ENCODE measurements at places on chromosomes 3 and 15.
A peak's percentile ranks its signal among the peaks of the same experiment; 100 is the strongest.

DNA sequence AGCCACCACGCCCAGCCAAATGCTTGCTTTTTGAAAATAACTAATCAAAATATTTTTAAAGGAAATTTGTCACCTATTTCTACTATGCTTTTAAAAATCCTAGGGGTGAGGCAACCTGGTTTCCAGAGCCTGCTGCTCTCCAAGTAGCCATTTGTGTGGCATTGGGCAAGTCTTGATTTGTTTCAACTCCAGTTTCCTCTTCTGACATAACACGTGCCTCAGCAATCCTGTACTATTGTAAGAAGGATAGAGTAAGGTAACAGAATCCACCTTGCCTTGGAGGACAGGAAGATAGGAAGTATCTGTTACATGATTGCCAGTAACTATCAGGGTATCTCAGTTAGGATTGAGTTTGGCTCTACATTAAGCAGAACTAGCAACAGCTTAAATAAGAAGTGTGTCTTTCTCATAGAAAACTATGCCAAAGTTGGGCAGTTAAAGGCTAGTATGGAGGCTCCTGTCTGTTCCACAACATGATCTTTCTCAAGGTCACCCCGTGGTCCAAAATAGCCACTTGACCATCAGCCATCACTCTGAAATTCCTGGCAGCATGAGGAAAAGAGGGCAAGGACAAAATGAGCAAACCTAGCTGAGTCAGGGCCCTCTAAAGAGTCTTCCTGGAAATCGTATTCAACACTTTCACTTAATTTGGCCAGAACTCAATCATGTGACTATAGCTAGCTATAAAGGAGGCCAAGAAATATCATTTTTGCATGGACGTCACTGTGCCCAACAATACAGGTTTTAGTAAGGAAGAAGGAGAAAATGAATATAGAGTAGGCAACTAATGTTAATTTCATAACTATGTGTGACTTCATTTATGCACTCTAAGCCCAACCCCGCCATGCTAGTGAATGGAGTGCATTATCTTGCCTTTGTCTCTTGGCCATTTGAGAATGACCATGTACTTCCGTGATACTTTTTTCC, 66.1 kb downstream of the HMG20A start:
- H3K36me3 ChIP-seq, result peaks cover 17% of the 10 kb centered on the region
- peak overlapping the region; percentile 79 for H3K27ac ChIP-seq
- H3K4me1 ChIP-seq, result peaks cover 12% of the 10 kb centered on the region
- no peak for DNase-seq
- H3K4me3 ChIP-seq, result no peak overlapping the region
- H3K27me3 ChIP-seq, result no peaks in the 10 kb centered on the region

DNA sequence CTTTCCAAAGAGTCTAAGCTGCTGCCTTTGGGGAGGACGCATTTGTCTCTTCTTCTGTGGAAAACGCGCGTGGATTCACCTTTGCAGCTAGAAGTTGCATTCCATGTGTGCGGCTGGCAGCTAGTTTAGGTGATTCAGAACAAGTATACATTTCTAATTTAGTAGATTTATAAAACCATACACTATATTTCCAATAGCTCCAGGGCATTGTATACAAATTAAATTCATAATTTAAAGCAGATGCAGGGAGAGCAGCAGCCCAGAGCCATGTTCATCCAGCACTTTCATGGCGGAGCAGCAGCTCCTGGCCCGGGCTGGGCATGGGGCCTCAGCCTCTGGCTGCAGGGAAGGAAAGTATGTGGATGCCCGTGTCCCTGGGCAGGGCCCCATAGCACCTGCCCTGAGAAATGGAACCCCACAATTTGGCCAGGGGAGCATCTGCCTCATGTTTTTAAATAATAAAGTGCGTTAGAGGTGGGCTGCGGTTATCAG, 42.8 kb upstream of the SEC22A start:
- no peak overlapping the region for H3K4me3 ChIP-seq
- H3K27ac ChIP-seq, result no peak overlapping the region
- H3K4me1 ChIP-seq, result peaks cover 15% of the 10 kb centered on the region
- no peaks in the 10 kb centered on the region for H3K27me3 ChIP-seq
- peaks cover 84% of the 10 kb centered on the region for H3K36me3 ChIP-seq

DNA sequence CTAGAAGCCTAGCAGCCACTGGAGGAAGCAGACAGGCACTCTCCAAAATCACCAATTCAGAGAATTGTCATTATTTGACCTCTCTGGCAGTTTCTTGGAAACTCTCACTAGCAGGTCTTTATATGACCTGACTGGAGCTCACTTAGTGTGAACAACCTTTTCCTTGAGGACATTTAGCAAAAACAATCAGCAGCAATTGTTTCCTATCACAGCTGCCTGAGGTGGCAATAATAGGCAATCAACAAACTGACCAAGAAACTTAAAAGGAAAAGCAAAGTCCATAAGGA, 162.4 kb upstream of the STT3B start:
- H3K27ac ChIP-seq, result no peak overlapping the region
- no peaks in the 10 kb centered on the region for H3K4me1 ChIP-seq
- DNase-seq, result no peak
- no peaks in the 10 kb centered on the region for H3K36me3 ChIP-seq
- no peaks in the 10 kb centered on the region for H3K27me3 ChIP-seq

DNA sequence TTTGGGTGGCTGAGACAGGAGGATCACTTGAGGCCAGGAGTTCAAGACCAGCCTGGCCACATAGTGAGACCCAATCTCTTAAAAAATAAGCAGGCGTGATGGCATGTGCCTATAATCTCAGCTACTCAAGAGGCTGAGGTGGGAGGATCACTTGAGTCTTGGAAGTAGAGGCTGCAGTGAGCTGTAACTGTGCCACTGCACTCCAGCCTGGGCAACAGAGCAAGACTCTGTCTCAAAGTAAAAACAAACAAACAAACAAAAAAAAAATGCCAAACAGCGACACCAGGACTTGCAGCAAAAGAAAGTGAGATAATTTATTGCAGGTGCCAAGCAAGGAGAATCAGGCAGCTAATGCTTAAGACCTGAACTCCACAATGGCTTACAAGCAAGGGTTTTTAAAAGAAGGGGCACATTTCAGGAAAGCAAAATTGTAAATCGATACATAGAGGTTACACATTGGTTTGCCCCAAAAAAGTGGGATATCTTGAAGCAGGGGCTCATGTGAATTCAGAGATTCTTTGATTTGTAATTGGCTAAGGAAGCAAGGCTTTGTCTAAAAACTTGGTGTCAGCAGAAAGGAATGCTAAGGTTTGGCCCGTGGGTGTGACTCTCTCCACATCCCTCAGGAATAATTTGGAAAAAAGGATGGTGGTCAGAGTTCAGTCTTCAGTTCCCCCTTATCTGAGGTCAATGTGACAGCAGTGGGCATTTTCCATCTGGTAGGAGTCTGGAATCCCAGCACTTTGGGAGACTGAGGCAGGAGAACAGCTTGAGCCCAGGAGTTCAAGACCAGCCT, 5.2 kb upstream of the MPI start:
- no peaks in the 10 kb centered on the region for H3K36me3 ChIP-seq
- no peak for DNase-seq
- H3K27ac ChIP-seq, result peak overlapping the region; percentile 20
- H3K4me3 ChIP-seq, result no peak overlapping the region
- H3K27me3 ChIP-seq, result peaks cover 5% of the 10 kb centered on the region
- peaks cover 9% of the 10 kb centered on the region for H3K4me1 ChIP-seq

GRCh38 chr15:77921664-77922063, 155.8 kb downstream of the TBC1D2B start:
- no peaks in the 10 kb centered on the region for H3K36me3 ChIP-seq
- no peak overlapping the region for H3K27ac ChIP-seq
- no peak for DNase-seq
- no peak overlapping the region for H3K4me3 ChIP-seq
- no peaks in the 10 kb centered on the region for H3K4me1 ChIP-seq

- H3K27ac ChIP-seq, result no peak overlapping the region
- H3K27me3 ChIP-seq, result peaks cover 5% of the 10 kb centered on the region
- DNase-seq, result no peak
- no peaks in the 10 kb centered on the region for H3K36me3 ChIP-seq
- no peak overlapping the region for H3K4me3 ChIP-seq
- no peaks in the 10 kb centered on the region for H3K4me1 ChIP-seq
Measured at GRCh38 chr15:81887912-81888311, 157.9 kb downstream of the MEX3B start.

DNA sequence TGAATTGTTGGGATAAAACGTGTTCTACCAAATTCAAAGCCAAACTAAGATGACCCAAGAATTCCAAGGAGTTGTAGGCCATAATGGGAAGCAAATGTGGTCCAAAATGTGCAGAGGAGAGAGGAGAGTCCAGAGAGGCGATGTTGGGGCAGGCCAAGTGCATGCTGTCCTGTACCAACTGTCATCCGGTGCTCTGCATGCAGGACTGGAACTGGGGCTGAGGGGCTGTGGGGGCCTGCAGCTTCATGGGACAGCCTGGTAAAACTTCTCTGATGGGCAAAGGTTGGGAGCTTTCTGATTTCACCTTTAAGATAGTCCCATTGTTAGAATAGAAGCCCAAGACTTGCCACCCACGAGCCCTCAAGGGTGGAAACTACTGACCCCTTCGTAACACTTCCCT, 831.4 kb downstream of the AGBL1 start:
- DNase-seq, result no peak
- H3K27ac ChIP-seq, result no peak overlapping the region

DNA sequence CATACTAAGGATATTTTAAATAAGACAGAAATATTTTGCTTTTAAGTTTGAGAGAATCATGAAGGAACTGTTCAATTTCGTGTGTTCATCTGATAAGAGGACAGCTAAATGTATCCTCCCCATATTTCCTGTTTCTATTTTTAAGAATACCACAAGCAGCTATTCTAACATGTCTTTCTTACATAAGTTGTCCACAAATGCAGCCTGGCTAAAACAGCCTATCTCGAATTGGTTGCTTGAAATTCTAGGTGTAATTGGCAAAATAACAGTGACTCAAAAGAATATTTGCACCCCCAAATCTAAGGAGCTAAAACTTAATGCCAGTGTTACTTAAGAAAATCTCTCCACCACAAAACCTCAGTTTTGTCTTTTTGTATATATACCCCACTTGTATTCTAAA, 35.0 kb downstream of the BTLA start:
- peak overlapping the region; percentile 34 for H3K4me3 ChIP-seq
- H3K27me3 ChIP-seq, result no peaks in the 10 kb centered on the region
- H3K36me3 ChIP-seq, result peaks cover 51% of the 10 kb centered on the region
- no peak for DNase-seq

GRCh38 chr3:133851931-133852330, 43.8 kb downstream of the RAB6B start:
- DNase-seq, result no peak
- peaks cover 12% of the 10 kb centered on the region for H3K27me3 ChIP-seq
- H3K4me3 ChIP-seq, result no peak overlapping the region
- H3K27ac ChIP-seq, result peak overlapping the region; percentile 82
- peaks cover 12% of the 10 kb centered on the region for H3K4me1 ChIP-seq
- no peaks in the 10 kb centered on the region for H3K36me3 ChIP-seq

GRCh38 chr3:15812183-15812582, 14.4 kb upstream of the ANKRD28 start:
- H3K27me3 ChIP-seq, result no peaks in the 10 kb centered on the region
- peaks cover 5% of the 10 kb centered on the region for H3K36me3 ChIP-seq
- no peak overlapping the region for H3K4me3 ChIP-seq
- no peak for DNase-seq

- peaks cover 4% of the 10 kb centered on the region for H3K36me3 ChIP-seq
- H3K4me3 ChIP-seq, result no peak overlapping the region
- no peak overlapping the region for H3K27ac ChIP-seq
- DNase-seq, result no peak
- H3K27me3 ChIP-seq, result no peaks in the 10 kb centered on the region
Measured at GRCh38 chr3:15527031-15527459, 5.5 kb upstream of the COLQ start.

- no peaks in the 10 kb centered on the region for H3K36me3 ChIP-seq
- no peaks in the 10 kb centered on the region for H3K27me3 ChIP-seq
- no peak overlapping the region for H3K4me3 ChIP-seq
- DNase-seq, result no peak
Measured at GRCh38 chr3:188001926-188002325, 152.0 kb upstream of the LPP start.

DNA sequence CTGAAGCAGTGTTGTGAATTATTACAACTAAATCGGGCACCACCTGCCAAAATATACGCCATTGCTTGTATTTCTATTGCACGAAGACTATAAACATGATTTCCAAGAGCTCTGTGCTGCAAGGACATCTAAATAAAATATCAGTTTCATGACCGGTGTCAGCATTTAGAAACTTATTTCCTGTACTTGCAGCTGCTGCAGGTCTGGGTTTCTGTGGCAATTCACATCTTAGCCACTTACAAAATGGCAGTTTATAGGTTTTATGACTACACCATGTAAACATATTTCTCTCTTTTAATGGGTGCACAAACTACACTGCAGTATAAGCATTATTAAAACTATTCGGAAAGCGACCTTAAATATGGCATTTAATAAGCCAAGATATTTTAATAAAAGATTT, 359.4 kb downstream of the VPS13C start:
- H3K4me3 ChIP-seq, result no peak overlapping the region
- H3K27ac ChIP-seq, result no peak overlapping the region
- DNase-seq, result no peak
- H3K4me1 ChIP-seq, result no peaks in the 10 kb centered on the region
- no peaks in the 10 kb centered on the region for H3K36me3 ChIP-seq

DNA sequence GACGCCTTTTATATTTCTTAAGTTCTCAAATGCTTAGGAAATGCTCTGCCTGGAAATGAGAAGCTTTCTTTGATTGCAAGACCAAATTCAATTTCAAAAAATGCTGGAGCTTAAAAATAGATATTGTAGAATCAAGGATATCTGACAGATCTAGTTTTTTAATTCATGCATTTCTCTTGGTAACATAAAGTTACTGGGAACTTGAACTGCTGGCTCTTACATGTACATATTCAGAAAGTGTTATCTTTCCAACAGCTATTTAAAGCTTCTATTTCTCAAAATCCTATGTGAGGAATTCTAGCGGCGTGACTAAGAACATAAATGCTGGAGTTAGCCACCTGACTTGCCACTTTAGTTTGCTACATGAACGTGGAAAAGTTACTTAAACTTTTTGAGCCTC, 109.3 kb downstream of the C3orf38 start:
- H3K27me3 ChIP-seq, result no peaks in the 10 kb centered on the region
- no peak for DNase-seq
- no peaks in the 10 kb centered on the region for H3K4me1 ChIP-seq
- H3K4me3 ChIP-seq, result no peak overlapping the region
- H3K36me3 ChIP-seq, result no peaks in the 10 kb centered on the region

- H3K4me1 ChIP-seq, result peaks cover 3% of the 10 kb centered on the region
- no peak overlapping the region for H3K4me3 ChIP-seq
- H3K36me3 ChIP-seq, result peaks cover 59% of the 10 kb centered on the region
- H3K27ac ChIP-seq, result no peak overlapping the region
Measured at GRCh38 chr3:45946875-45947274, 3.6 kb downstream of the CXCR6 start.

Data from stimulated activated naive B cell treated with anti-CD40 and anti-IgM and Interleukin-4, amounts not matched to agents 10 μg/mL and 1 μg/mL and 100 μg/mL, for 72 hours (primary cell).